ENCODE measurements at places on chromosomes 16 and 17.
A peak's percentile ranks its signal among the peaks of the same experiment; 100 is the strongest.

DNA sequence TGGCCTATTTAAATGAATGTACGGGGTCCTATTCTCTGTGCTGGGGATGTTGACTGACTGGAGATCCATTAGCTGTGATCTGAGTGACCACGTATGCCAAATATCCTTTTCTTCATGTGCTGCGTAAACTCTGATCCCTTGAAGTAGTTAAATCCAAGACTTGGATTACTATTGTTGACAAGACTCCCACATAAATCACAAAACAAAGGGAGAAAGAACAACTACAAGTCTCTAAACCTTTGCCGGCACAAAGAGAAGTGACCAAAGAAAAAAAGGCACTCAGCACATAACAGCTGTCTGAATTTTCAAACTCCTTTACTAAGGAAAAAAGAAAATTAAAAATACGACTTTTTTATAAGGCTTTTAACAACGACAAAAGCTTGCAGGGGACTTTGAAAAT, 559.9 kb upstream of the CDH8 start:
- DNase-seq, result no peak

DNA sequence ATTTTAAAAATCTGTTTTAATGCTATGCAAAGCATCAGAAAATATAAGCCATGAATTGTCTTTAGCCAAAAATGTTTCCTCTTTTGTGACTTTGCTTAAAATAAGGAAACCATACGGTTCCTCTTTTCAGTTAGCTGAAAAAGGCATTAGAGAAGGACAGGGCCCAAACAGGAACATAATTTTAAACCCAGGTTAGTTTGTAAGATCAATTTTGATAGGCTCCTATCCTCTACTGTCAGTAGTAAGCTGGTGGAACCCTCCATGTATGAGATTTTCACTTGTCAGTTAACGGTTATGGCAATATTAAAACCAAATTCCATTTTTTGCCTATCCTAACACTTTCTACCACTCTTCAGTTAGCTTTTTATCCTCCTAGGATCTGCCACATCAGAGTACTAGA, 4.3 kb downstream of the EVI2B start:
- DNase-seq, result no peak

- no peak for DNase-seq
Measured at GRCh38 chr17:57372156-57372555, 115.8 kb downstream of the MSI2 start.

- DNase-seq, result no peak
Measured at GRCh38 chr16:4290236-4290830, 17.5 kb upstream of the TFAP4 start.

GRCh38 chr17:32696426-32696825, 180.5 kb downstream of the MYO1D start:
- no peak for DNase-seq

GRCh38 chr17:670286-670685, 44.4 kb downstream of the VPS53 start:
- no peak for DNase-seq

DNA sequence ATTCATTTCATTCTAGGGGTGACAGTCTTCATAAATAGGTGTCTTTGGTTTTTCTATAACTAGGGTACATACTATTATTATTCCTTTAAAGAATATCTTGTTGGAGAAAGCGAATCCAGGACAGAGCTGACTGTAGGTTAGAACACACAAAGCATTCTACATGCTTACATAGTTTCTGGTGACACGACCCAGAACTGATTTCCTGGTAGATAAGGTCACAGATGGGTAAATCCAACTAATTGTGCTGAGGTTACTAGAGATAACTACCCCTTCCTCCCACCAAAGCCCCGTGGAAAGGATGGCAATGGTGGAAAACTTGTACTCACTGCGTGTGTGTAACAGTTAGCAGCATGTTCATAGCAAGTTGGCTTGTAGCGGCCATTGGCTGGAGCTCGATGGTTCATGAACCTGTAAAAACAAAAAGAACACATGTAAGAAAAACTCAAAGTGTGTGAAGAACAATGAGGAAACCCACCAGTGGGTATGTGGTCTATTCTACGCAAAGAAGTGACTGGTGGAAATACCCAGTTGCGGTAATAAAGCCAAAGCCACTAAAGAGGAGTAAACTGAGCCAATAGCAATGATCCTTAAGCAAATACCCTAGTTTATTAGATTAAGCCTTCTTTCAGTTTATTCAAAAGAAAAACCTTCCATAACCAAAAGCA, 7.7 kb downstream of the MMD start:
- no peak for DNase-seq

DNA sequence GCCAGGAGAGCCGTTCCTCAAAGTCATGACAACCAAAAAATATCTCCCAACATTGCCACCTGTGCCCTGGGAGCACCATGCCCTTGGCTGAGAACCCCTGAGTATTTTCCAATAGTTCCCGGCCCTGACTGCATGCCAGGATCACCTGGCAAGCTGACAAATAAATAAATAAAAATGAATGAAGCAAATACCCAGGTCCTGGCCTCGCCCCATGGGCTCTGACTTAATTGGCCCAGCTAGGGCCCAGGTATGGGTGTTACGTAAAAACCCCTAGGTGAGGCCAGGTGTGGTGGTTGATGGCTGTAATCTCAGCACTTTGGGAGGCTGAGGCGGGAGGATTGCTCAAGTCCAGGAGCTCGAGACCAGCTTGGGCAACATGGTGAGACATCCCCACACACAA, 2.7 kb upstream of the C16orf74 start:
- DNase-seq, result no peak

GRCh38 chr16:66894055-66894454, 13.7 kb downstream of the PDP2 start:
- no peak for DNase-seq

DNA sequence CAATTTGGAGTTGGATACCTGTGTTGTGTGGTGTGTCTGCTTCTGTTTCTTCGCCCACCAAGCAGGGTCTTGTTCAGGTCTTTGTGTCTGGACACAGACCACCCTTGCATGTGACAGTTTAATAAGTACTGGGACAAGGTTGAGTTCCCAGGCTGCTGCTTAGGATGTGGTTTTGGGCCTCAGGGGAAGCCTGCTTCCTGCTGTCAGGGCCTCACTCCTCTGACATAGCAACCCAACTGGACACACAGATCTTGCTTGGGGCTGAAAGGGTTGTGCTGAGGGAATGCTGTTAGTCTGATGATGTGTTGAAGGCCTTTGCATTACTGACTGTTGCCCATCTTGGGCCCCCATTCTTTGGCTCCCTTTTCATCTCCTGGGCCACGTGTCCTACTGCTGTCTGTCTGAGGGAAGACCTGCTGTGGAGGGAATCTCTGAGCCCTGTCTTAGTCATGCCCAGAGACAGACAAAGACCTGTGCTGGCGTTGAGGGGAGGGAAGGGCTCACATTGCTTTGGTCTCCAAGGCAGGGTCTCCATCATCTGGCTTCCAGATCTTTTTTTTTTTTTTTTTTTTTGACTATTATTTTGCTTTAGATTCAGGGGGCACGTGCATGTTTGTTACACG, 4.7 kb upstream of the TGFB1I1 start:
- DNase-seq, result no peak

DNA sequence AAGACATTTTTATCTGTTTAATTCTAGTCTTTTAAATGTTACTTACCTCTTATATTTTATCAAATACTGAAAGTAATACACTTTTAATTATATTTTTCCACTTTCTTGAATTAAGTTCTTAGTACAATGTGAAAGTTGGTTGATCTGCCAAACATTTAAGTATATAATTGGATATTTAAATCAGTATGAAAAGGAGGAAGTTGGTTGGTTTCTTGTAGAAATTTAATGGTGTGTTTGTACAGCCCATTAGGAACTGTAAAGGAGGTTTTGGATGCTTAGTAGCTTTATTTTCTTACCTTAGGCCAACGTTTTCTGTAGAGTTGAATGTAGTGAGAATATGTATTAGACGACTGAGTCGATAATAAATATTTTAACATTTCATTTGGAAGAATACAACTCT, 5.4 kb downstream of the NFATC3 start:
- DNase-seq, result no peak

DNA sequence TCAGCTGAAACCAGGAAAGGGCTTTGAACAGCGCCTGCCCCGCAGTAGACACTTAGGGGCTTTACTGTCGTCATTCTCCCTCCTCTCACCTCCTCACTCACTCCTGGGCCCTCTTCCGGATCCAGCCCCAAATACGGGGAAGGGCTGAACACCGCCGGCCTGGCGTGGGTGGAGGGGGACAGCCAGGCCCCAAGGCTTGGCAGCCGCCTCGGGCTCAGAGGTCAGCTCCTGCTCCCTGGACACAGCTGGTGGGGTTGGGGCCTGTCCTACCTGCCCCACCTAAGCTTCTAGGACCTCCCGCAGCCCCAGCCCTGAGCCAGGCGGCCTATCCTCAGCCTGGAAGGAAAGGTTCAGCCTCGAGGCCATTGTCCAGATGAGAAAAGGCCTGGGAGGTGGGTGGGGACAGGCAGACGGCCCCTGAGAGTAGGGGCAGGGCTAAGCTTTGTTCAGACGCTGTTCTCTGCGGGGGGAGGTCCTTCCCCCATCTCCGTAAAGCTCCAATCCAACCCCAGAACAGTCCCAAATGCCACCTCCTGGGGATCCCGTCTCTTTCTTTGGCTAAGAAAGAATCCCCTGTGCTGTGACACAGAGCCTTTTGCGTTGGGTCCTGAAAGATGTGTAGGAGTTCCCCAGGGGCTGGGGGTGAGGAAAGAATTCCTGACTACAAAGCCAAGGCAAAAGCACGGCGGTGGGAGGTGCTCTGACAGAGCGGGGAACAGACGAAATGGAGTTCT, 881 bp upstream of the LLGL1 start:
- no peak for DNase-seq

DNA sequence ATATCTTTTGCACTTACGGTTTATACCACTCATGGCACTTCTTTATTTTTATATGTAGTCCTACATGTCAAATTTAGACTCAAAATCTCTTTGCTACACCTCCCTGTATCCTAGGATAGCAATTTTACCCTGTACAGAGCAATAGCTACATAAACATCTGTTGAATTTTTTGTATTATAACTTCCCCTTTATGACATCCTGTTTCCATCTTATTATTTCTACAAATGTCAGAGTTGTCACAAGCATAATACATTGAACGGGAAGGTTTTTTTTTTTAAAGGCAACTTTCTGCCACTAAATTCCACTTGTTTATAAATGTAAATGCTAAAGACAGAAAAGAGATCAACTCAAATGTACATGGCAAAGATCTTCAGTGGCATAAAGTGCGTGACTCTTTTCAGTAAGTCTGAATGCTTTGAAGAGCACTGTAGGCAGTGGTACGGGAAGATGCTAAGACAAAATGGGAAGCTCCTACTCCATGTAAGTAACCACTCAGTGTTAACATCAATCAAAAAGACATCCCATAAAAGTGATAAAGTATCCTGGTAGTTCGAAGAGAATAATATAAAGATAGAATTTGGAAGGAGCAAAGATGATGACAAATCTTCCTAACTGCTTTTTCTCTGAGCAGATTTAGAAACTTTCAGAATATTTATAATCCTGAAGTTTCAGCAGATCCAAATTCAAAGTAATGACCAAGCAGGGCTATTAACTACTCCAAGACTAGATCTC, 26.8 kb downstream of the GNA13 start:
- DNase-seq, result no peak

GRCh38 chr16:71855937-71856662, 10.3 kb downstream of the ATXN1L start:
- no peak for DNase-seq

GRCh38 chr17:55463600-55463999, 42.0 kb upstream of the MMD start:
- no peak for DNase-seq

DNA sequence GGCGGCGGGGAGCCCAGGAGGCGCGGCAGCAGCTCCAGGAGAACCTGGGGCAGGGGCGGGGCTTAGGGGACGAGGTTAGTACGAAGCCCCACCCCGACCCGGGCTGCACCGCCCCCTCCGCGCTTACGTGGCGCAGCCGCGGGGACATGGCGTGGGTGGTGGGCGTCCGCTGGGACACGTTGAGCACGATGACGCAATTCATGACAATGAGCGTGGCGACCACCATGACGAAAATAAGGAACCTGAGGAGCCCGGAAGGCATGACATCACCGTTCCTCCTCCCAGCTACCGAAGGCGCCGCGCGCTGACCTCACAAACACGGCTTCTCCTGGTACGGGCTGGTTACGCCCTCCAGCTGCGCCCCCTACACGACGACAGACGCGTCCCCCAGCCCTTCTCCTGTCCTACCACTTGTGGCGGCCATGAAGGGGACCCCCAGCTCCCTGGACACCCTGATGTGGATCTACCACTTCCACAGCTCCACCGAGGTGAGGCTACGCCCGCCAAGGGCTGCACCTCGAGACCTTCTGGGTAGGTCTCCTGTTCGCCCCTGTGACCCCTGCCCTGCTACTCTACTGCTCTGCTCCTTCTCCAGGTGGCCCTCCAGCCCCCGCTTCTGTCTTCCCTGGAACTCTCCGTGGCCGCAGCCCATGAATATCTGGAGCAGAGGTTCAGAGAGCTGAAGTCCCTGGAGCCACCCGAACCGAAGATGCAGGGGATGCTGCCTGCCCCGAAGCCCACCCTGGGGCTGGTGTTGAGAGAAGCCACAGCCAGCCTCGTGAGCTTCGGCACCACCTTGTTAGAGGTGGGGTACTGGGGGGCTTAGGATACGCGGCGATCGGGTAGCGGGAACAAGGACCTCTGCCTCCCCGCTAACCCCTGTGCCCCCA, at the start of gene C17orf107:
Gene C17orf107, plus strand, starts transcription at position 196 of the 890 bp plus-strand sequence. Its CDS starts 227 bp downstream, at position 423.
- peak; percentile 93 for DNase-seq

DNA sequence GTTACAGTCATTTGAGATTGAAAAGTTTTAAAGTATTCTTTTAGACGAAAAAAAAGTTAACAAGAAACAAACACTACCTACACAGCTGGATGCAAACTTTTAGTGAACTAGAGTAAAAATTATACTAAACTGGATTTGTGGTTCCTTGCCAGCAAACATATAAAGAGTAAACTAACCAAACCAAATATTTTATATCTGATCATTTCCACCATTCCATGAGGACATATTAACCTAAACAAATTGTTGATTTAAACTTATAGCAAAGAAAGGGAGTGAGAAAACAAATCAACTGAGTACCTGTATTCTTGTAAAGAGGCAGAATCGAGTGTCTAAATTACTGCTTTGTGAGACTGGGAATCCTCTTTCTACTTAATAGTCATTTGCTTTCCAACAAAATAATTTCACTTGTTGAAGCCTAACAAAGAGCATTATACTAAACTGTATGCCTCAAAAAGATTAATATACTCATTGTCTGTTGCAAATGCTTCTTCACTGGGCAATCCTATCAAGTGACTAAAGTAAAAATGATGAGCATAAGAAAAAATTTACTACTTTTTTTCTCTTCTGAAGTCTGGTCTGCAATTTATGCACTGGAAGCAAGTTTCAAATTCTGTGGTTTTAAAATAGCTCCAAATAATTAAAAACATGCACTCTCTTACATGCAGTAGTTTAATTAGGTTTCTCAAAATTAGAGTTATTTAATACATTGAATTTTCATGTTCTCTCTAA, 37.5 kb downstream of the AKAP10 start:
- no peak for DNase-seq
